ENCODE measurements at places on chromosomes 16 and 17.

- no peak for DNase-seq
Observed at GRCh38 chr16:85104821-85105391, 7.4 kb downstream of the CIBAR2 start.

- DNase-seq, result no peak
Observed at GRCh38 chr17:82101301-82101715, 3.3 kb upstream of the FASN start.

- DNase-seq, result no peak
Observed at GRCh38 chr17:2187758-2188157, 115.8 kb downstream of the SMG6 start.

- DNase-seq, result no peak
Observed at GRCh38 chr16:62967163-62967562, 930.9 kb upstream of the CDH8 start.

GRCh38 chr17:59505610-59506276 is 59.7 kb upstream of the DHX40 start:
- DNase-seq, result no peak

- no peak for DNase-seq
Observed at GRCh38 chr16:11474617-11475291, 112.0 kb downstream of the LITAF start.

DNA sequence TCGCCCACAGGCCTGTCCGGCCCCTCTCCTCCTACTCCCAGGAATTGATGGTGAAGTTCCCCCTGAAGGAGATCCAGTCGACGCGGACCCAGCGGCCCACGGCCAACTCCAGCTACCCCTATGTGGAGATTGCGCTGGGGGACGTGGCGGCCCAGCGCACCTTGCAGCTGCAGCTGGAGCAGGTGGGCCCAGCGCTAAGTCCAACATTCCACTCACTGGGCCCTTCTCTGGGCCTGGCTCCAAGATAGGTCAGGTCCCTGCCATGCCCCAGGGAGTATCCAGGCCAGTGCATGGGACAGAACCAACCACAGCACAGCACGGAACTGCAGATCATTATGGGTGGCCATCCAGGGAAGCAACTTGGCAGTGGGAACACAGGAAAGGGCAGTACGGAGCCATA is 9.9 kb upstream of the ALKBH5 start:
- DNase-seq, result no peak

DNA sequence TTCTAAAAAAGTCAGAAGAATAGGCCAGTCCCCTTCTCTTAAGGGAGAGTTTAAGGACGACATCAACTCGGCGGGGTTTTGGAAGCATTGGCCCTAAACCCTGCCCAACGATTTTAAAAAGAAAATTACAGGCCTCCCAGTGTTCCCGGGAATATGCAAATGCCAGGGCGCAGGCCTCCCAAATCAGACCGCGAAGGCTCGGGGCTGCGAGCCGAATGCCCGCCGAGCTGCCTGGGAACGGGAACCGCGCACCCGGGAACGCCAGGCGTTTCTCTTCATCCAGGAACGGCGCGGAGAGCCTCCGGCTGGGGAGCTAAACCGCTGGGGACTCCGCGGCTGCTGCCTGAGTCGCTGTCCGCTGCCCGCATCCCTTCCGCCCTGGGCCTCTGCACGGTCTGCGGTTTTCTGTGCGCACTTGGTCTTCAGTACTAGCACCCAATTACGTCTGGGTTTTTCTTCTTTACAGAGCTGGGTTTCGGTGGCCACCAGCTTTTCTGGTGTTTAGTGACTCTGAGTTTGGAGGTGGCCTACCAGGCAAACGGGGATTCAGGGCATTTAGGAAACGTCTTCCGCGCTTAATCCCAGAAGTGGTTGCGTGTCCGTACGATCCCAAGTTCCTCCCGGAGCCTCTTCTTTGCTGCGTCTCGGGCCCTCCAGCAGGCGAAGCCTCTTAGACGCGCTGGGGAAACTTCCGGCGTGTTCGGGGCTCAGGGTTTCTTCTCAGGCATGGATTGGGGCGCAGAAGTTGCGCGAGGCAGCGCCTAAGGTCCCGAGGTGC is 5.7 kb downstream of the IRX5 start:
- no peak for DNase-seq

DNA sequence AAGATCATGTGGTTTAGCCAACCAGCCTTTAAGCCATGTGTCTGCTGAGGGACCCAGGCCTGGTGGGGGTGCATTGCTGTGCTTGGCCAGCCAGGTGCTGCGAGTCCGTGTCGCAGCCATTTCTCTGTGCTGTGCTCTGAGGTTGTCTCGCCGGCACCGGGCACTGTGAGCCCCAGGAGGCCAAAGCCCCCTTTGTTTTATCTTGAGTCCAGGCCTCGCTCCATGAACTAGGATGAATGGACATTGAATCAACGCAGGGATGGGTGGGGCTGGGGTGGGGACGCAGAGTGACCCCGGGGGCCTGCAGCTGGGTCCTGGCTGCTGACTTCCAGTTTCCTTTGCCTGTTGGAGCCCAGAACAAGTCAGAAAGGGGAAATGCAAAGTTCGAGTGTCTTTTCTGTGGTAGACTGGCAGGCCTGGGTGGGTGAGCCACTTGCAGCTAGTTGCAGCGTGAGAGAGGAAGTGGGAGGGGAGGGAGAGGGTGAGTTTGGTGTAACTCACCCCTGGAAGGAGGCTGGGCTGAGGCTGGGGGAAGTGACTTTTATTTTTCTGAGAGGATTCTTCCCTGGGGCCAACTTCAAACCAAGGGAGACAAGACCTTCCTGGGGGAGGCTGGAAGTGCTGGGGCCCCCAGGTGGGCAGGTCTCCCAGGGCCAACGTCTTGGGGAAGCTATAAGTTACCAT is 324.7 kb downstream of the SEC14L1 start:
- peak; percentile 51 for DNase-seq

DNA sequence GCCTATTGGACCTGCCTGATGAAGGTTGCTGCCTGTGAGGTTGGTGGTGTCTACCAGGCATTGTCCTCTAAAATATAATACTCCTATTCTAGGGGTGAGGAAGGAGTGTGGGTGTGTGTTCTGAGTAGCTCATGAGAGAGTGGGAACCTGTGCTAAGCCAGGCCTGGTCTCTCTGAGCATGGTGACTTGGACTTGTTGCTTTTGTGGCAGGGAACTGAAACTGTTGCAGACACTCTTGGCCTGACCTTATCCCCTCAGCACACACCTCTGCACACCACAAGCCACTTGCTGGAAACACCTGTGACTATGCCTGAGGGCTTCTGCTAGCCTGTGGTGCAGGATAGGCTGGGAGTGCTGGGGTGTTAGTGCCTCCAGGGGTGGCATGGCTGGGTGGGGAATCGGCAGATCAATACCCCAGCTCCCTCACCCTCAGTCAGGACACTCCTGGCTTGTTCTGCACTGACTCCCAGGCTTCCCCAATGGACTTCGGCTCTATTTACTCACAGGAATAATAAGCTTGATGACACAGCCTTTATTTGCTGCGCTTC is 29.9 kb downstream of the PLCG2 start:
- no peak for DNase-seq

GRCh38 chr16:69706256-69706974 is 19.9 kb downstream of the NQO1 start:
- no peak for DNase-seq

- DNase-seq, result no peak
Observed at GRCh38 chr17:33013596-33014375, 22.1 kb downstream of the SPACA3 start.

- no peak for DNase-seq
Observed at GRCh38 chr16:78116946-78117345, 17.5 kb downstream of the WWOX start.

DNA sequence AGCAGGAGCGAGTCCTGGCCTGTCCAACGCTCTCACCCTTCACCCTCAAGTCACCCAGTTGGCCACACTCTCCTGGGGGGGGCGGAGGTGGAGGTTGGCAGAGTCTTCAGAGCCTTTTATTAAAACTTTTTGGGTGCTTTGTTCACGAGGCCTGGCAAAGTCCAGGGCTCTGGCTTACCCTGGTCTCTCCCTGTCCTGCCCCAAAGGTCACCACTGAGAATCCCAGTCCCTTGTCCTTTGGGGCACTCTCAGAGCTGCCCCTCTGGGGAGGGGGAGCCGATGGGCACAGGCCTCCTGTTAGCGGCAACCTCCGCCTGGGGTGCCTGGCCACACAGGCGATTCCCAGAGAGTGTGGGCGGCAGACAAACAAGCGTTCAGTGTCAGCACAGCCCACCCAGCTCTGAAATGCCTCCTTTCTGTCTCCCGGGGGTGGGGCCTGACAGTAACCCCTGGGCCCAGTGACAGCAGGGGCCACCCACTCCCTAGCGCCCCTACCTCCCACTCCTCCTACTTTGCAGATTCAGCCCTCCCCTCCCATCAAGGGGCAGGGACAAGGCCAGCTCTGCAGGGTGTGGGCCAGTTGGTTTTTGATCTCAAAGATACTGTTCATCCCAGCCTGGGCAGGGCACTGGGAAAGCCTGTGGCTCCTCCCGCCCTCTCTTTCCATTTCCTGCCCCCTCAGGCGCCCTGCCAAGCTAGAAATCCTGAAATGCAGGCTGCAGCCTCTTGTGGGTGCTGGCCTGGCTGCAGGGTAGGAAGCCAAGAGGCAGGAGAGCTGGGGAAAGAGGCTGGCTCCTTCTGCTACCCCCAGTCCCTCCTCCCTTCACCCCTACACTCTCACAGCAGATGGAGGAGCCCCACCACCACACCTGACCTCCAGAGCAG is 36.6 kb upstream of the EMP2 start:
- no peak for DNase-seq

DNA sequence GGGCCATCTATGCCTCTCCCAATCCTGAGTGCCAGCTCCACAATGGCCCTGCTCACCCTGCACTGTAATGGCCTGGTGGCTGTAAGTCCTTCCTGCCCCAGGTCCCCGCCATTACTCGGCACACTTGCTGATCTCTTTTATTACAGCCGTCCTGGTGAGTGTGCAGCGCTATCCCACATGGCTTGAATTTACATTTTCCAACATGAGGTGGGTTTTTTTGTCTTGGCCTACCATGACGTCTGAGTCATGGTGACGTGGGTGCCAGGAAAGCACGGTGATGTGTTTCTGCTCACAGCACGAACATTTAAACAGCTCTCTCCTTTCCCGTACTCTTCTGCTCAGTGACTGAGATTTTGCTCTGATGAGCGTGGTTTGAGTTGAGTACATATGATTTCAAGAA is 55.2 kb upstream of the FOXF1 start:
- no peak for DNase-seq

DNA sequence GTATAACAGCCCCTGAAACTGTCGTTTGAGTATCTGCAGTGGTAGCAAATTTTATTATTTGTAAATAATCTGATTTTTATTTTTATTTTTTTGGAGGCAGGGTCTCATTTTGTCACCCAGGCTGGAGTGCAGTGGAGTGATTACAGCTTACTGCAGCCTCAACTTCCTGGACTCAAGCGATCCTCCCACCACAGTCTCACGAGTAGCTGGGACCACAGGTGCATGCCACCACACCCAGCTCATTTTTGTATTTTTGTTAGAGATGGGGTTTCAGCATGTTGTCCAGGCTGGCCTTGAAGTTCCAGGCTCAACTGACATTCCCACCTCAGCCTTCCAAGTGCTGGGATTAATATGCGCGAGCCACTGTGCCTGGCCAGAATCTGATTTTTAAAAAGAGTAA is 2.8 kb downstream of the NDEL1 start:
- no peak for DNase-seq

DNA sequence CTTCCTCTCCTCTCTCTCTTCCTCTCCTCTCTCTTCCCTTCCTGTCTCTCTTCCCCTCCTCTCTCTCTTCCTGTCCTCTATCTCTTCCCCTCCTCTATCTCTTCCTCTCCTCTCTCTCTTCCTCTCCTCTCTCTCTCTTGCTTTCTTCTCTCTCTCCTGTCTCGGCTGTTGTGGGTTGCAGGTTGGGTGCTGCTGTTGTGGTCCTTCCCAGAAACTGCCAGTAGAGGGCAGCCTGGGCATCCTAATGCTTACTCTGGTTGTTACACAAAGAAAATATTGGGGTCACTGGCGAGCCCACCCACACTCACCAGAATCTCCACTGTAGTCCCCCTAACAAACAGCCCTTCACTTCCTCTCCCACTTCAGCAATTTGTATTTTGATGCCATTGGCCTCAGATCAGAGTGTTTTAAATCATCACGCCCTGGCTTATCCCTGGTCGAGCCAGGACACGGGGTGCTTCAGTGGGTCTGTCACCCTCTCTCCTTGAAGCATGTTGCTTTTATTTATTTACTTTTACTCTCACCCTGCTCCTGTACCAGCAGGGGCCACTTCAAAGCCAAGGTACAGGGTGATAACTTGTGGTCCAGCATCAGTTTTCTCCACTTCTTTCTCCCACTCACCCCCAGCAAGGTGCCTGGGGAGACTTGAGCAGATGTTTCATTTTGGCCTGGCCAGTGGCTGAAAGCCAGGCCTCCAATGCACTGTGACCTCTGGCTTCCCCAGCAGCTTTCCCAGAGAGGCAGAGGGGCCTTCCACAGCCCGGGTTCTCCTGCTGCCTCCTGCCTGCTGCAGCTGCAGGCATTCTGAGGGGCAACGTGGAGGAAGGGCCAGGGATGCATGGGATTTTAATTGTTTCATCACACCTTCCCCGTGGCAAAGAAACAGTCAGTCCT is 4.7 kb upstream of the MMP15 start:
- peak; percentile 44 for DNase-seq

GRCh38 chr17:79338152-79338551 is 263.5 kb downstream of the ENGASE start:
- no peak for DNase-seq

DNA sequence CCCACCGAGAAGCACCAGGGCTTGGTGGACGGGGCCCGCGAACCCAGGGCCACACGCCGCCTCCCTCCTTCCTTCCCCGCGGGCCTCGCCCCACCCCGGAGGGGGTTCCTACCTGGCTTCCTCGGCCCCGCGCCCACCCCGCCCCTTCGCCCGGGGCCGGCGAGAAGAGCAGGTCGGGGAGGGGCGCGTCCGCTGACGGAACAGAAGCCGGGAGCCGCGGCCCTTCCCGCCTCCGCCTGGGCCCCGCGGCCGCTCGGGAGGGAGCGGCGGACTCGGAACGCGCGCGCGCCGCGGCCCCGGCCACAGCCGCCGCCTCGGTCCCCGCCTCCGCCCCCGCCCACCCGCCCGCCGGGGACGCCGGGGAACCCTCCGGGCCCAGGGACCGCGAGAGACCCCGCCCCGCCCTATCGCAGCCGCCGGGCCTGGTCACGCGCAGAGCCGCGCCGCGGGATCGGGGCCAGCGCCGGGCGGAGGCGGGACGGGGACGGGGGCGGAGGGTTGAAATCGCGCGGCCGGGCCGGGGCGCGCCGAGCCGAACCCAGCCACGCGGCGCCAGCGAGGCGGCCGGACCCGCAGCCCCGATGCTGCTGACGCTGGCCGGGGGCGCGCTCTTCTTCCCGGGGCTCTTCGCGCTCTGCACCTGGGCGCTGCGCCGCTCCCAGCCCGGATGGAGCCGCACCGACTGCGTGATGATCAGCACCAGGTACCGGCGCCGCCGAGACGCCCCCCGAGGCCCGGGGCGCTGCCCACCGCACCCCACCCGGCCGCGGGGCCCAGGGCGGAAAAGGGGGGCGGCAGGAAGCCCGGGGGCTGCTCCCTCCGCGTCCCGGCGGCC is at the start of gene TLCD3A:
Gene TLCD3A (plus strand): TSS at position 530 of the 835 bp plus-strand sequence. CDS start 52 bp downstream, at position 582.
- no peak for DNase-seq
